ENCODE measurements at places on chromosomes 16 and 17.

DNA sequence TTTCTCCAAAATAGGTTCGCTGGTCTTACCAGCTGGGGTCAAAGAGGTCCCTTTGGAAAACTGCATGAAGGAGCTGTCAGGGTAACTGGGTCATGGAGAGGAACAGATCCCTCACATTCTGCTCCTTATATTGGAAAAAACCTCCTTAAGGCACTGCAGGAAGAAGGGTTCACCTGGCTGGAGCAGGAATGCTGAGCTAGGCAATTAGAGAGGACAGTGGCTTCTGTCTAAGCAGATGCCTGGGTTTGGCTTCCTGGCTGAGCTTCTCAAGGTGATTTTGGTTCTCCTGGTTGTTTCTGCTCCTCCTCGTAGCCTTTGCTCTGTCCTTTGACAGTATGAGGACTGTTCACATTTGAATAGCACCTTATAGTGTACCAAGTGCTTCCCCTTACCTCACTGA is 19.6 kb downstream of the ITGB3 start:
- H3K4me1 ChIP-seq: peaks cover 57% of the 10 kb centered on the region
- no peak overlapping the region for H3K4me3 ChIP-seq
- peaks cover 19% of the 10 kb centered on the region for H3K36me3 ChIP-seq
- no peak for ATAC-seq
- no peaks in the 10 kb centered on the region for H3K27me3 ChIP-seq

- no peaks in the 10 kb centered on the region for H3K4me1 ChIP-seq
- no peak overlapping the region for H3K4me3 ChIP-seq
- ATAC-seq: no peak
- no peaks in the 10 kb centered on the region for H3K36me3 ChIP-seq
- H3K27me3 ChIP-seq: no peaks in the 10 kb centered on the region
Observed at GRCh38 chr16:87210894-87211293, 106.3 kb downstream of the C16orf95 start.

- no peaks in the 10 kb centered on the region for H3K36me3 ChIP-seq
- ATAC-seq: peak; percentile 92
- peak overlapping the region; percentile 100 for H3K27ac ChIP-seq
- H3K4me1 ChIP-seq: peaks cover 51% of the 10 kb centered on the region
Observed at GRCh38 chr16:68756239-68756915, 19.3 kb downstream of the CDH1 start.

- H3K4me1 ChIP-seq: peaks cover 8% of the 10 kb centered on the region
- ATAC-seq: no peak
- no peak overlapping the region for H3K4me3 ChIP-seq
- no peaks in the 10 kb centered on the region for H3K27me3 ChIP-seq
- no peaks in the 10 kb centered on the region for H3K36me3 ChIP-seq
Observed at GRCh38 chr17:82664701-82665182, 16.5 kb upstream of the WDR45B start.

GRCh38 chr16:11175787-11176341 is 80.1 kb downstream of the SOCS1 start:
- H3K4me1 ChIP-seq: peaks cover 77% of the 10 kb centered on the region
- H3K27ac ChIP-seq: peak overlapping the region; percentile 94
- peaks cover 69% of the 10 kb centered on the region for H3K36me3 ChIP-seq
- no peaks in the 10 kb centered on the region for H3K27me3 ChIP-seq

Measured in stimulated activated memory B cell treated with anti-CD40 and anti-IgM and Interleukin-4, amounts not matched to agents 10 μg/mL and 1 μg/mL and 100 μg/mL, for 72 hours (primary cell).